Neuronal stem cell (in vitro differentiated cells): ENCODE measurements at places on chromosomes 2 and 18.

- DNase-seq, result no peak
Measured at GRCh38 chr18:9757827-9758621, 49.9 kb downstream of the RAB31 start.

DNA sequence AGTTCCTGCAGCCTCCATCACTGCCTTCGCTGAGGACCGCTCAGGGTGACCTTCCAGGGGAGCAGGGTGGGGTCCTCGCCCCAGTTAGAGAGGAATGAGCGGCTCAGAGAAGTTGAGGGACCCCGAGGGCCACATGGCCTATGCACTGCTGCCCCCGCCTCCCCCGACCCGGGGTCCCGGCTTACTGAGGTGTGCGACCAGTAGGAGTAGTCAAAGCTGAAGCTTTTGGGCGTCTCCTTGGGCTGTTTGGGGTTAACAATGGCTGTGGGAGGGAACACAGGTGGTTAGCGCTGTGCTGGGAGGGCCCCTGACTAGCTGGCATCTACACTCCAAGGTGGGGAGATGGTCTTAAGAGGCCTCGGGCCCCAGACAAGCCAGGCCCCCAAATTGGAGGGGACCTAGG, 31.0 kb downstream of the KIF1A start:
- no peak for DNase-seq

DNA sequence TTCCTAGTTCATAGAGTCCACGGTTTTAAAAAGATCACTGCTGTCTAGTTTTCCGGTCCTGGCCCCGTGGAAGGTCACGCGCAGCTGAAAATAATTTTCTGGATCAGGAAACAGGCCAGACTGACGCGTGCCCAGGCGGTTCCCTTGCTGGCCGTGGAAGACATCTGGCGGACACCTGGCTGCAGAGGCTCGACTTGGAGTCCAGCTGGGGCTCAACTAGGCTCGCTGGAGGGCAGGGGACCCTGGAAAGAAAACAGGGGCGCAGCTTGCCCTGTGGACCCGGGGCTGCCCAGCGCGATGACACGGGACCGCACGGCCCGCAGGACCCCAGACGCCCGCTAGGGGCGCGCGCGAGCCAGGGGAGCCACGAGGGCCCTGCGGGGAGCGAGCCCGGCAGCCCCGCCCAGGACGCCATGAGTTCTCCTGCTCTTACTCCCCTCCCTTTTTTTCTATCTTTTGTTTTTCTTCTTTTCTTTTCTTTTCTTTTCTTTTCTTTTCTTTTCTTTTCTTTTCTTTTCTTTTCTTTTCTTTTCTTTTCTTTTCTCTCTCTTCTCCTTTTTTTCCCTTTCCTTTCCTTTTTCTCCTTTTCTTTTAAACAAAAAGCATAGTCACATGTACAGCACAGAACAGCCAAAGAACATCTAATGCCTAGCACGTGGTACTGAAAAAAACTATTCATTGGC, 43.2 kb upstream of the UBE2F start:
- DNase-seq, result peak; percentile 57

DNA sequence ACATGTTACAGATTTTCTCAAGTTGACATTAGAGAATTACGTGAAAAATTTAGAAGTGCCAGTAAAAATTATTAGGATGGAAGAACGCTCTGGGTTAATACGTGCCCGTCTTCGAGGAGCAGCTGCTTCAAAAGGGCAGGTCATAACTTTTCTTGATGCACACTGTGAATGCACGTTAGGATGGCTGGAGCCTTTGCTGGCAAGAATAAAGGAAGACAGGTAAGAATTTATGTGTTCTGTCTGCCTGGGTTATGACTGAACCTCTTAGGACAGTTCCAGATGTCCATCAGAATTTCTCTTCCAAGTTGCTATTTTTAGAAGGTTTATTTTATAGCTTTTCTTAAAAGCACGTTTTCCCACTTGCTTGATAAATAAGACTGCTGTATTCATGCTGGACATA, 371.0 kb downstream of the GALNT13 start:
- DNase-seq, result no peak

DNA sequence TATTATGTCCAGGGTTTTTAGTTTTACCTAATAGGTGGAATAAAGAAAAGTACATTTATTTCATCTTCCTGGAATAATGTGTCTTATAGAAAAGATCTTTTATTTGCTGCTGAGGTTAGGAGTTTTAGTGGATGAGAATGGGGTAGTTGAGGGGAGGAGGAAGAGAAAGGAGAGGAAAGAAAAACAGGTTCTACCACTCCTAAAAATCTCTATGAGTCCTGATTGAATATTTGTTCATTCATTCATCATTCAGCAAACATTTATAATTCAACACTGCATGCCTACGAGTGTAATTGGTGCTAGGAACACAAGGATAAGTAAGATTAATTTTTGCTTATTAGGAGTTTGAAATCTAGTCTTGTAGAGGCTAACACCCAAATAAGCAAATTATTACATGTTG, 45.2 kb upstream of the SLC4A10 start:
- no peak for DNase-seq

GRCh38 chr2:133787207-133787606, 218.9 kb upstream of the NCKAP5 start:
- DNase-seq, result no peak

- DNase-seq, result peak; percentile 43
Measured at GRCh38 chr2:127024769-127025358, 82.1 kb downstream of the BIN1 start.

- no peak for DNase-seq
Measured at GRCh38 chr2:37654932-37655841, 16.3 kb downstream of the CDC42EP3 start.

GRCh38 chr18:25895518-25895917, 194.9 kb downstream of the SS18 start:
- DNase-seq, result no peak

DNA sequence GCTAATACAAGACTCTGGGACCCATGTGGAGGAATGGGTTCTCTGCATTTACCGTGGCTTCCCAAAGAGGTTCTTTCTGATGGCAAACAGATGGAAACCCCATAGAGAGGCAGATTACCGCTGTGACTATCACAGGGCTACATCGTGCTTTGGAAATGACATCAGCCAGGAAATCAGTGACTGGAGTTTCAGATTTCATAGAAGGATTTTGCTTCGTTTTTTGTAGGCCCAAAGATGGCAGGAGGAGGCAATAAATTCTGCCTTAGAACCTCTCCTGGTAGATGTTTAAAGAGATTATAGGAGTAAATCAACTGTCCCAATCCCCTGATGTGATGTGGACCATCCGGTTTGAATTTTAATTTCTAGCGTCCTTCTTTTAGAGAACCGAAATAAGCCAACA, 214.1 kb downstream of the AGPS start:
- no peak for DNase-seq

- DNase-seq, result no peak
Measured at GRCh38 chr18:40962784-40963183, 992.2 kb upstream of the PIK3C3 start.

DNA sequence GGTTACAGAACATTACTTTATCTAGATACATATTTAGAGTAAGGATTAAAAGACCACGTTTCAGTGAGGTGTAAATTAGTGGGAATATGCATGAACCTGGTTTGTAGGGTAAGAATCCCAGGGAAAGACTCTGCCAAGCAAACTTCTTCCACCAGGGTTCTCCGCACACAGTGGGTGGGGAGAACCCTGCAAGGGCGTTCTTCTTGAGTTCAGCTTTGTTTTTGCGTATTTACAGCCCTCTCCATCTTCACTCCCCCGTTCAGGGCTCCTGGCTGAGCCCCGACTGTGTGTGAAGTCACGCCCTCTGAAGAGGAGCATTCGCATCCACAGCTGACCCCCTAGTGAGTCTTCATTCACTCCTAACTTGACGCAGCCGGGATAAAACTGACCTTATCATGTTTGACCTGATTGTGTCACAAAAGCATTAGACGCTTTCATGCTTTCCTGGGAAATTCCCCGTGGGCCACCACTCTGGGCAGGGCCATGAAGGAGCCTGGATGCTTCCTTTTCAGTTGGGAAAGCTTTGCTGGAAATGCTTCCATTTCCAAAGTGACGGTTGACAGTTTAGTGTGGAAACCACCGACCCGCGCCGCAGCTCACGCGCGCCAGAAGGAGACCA, 1.0 kb downstream of the ALKAL2 start:
- no peak for DNase-seq

- DNase-seq, result no peak
Measured at GRCh38 chr2:230757476-230757875, 44.8 kb downstream of the CAB39 start.
